Esophagus squamous epithelium (tissue), 5 donors: ENCODE measurements at places on chromosomes 2 and 18.

GRCh38 chr2:222893716-222894115, 32.9 kb downstream of the ACSL3 start:
- no peaks in the 10 kb centered on the region for H3K27me3 ChIP-seq
- no peak overlapping the region for H3K4me3 ChIP-seq
- DNase-seq = no peak
- H3K27ac ChIP-seq = no peak overlapping the region

- no peaks in the 10 kb centered on the region for H3K4me1 ChIP-seq
- peak overlapping the region; percentile 51 for H3K27ac ChIP-seq
- no peak for DNase-seq
- H3K36me3 ChIP-seq = no peaks in the 10 kb centered on the region
- H3K27me3 ChIP-seq = no peaks in the 10 kb centered on the region
- H3K4me3 ChIP-seq = no peak overlapping the region
Observed at GRCh38 chr2:30421026-30421603, 25.9 kb upstream of the LCLAT1 start.

DNA sequence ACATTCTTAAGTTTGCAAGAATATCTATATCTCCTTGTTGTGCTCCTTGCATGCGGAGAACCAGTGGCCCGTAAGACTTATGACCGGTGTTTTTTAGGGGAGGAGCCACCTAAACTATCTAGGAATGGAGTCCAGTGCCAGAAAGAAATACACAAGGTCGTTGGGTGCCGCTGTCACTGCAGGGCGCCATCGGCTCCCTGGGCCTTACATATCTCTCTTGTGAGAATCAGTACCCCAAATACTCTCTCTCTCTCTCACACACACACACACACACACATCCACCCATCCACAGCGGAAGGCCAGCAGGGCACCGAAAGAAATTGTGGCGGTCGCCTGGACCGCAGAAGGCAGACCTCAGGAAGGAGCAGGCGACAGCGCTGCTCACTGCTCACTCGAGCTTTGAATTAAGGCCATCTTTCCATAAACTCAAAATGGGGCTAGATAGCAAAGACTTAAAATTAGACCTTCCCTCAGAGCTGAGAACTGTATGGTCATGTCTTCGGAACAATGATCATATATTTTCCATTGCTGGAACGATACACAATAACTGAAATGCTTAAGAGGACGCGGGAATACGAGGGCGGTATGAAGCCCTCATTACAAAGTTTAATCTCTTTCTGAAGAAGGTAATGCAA, 10.4 kb downstream of the NR4A2 start:
- no peak overlapping the region for H3K27ac ChIP-seq
- peaks cover 26% of the 10 kb centered on the region for H3K36me3 ChIP-seq
- H3K4me1 ChIP-seq = peaks cover 3% of the 10 kb centered on the region
- H3K4me3 ChIP-seq = peak overlapping the region; percentile 37
- no peaks in the 10 kb centered on the region for H3K27me3 ChIP-seq
- no peak for DNase-seq

- no peak overlapping the region for H3K27ac ChIP-seq
- H3K4me3 ChIP-seq = no peak overlapping the region
- H3K4me1 ChIP-seq = no peaks in the 10 kb centered on the region
- no peak for DNase-seq
- no peaks in the 10 kb centered on the region for H3K36me3 ChIP-seq
Observed at GRCh38 chr18:48997985-48998831, 47.4 kb upstream of the SMAD7 start.

DNA sequence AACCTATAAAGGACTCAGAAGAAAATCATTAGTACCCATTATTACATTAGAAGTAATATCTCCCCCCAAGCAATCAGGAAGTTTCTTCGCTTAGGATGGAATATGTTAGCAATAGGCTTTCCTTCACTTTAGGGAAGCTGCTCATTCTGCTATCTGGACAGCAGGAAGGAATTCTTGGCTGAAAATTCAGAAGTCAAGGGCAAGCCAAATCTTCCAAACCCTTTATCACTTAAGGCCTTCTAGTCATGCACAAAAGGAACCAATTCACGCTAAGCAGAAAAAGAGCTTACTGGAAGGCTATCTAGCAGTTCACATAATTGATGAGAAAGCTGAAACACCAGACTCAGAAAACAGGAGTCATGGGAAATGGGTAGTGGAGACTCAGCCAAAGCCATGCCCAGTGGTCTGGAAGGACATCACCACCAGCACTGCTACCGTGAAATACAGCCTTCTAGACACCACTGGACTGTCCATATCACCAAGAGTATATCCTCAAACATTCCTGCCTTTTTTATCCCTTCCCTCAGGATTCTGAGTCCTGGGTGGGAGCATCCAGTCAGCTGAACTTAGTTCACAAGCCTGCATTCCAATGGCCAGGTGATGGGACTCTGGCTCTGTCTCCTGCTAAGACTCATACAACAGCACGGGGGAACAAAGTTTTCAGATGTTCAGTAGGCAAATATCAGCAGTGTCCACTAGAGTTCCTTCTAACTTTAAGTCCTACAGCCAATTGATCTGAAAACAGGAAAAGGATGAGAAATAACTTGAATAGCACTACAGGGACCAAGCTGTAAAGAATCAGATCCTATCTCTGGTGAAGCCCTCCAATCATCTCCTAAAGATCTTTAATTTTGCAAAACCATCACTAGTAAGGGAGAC, 14.8 kb upstream of the ADAM17 start:
- no peak for DNase-seq
- no peaks in the 10 kb centered on the region for H3K4me1 ChIP-seq
- H3K27ac ChIP-seq = no peak overlapping the region
- no peaks in the 10 kb centered on the region for H3K36me3 ChIP-seq
- no peak overlapping the region for H3K4me3 ChIP-seq
- no peaks in the 10 kb centered on the region for H3K27me3 ChIP-seq

DNA sequence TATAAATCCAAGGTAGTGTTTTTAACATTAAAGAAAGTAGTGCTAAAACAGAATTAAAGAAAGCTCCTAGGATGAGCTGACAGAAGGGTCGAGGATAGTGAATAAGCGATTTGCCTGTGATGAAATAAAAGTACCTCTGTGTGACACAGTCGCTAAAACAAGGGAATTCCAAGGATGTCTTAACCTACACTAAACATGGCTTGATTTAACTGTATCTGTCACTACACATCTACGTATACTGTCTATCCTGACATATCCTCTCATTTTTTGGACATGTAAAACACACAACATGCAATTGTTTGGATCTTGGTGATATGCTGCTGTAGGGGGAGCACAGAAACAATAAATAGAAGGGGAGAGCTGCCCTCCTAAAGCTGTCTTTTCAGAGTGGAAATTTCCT, 580.8 kb upstream of the SLC8A1 start:
- no peak for DNase-seq
- no peaks in the 10 kb centered on the region for H3K27me3 ChIP-seq
- H3K27ac ChIP-seq = no peak overlapping the region
- no peak overlapping the region for H3K4me3 ChIP-seq

DNA sequence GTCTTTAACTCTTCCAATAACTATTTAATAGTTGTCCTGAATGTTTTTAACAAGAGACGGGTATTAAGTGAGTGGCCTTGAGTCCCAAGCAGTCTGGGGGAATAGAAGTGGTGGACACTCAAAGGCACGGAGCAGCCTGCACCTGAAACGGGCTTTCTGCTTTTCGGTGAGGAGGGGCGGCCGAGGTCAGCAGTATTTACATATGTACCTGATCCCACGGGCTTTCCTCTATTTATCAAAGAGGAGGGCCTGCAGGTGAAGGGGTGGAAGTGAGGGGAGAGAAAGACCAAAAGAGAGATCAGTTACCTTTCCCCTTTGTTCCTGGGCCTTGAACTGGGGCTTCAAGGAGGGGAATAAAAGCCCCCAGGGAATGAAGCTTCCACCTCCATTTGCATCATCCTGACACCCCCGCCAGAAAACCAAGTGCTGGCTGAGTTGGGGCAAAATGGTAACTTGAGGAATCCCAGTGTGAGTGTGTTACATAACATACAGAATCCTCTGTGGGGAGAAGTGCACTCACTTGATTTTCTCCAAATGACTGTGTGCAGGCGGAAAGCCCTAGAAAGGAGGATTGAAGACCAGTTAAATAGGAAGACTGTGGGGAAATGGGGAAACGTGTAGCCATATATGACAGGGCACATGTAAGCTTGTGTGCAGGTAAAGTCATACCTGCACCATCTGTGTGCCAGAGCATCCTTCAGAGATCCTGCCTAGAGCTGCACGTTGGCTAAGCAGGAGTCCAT, 12.4 kb downstream of the POU3F3 start:
- no peak overlapping the region for H3K4me3 ChIP-seq
- H3K27ac ChIP-seq = no peak overlapping the region
- peaks cover 30% of the 10 kb centered on the region for H3K4me1 ChIP-seq
- H3K36me3 ChIP-seq = no peaks in the 10 kb centered on the region
- DNase-seq = no peak
- H3K27me3 ChIP-seq = peaks cover 32% of the 10 kb centered on the region

- H3K4me3 ChIP-seq = no peak overlapping the region
- no peaks in the 10 kb centered on the region for H3K27me3 ChIP-seq
- no peaks in the 10 kb centered on the region for H3K4me1 ChIP-seq
- DNase-seq = no peak
- H3K36me3 ChIP-seq = no peaks in the 10 kb centered on the region
- no peak overlapping the region for H3K27ac ChIP-seq
Observed at GRCh38 chr2:144217853-144218633, 301.9 kb downstream of the ZEB2 start.

- H3K27ac ChIP-seq = no peak overlapping the region
- DNase-seq = no peak
- no peak overlapping the region for H3K4me3 ChIP-seq
- no peaks in the 10 kb centered on the region for H3K4me1 ChIP-seq
- no peaks in the 10 kb centered on the region for H3K27me3 ChIP-seq
Observed at GRCh38 chr2:81283081-81283480, 978.5 kb upstream of the LRRTM1 start.

DNA sequence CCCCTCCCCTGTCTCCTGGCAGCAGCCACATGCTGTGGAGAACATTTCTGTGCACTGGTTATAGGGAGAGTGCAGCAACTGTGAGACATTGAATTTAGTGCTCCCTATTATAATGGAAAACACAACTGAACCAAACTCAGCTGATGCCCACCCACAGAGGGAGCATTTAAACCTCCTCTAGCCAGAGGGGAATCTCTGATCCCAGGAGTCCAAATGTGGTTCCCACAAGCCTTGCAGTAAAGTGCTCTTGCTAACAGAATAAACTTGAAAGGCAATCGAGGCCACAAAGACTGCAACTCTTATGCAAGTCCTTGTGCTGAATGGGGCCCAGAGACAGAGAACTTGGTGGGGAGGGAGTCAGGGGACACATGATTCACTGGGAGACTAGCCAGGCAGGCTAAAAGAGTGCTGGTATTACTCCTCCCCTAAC, 638.8 kb upstream of the VRK2 start:
- H3K27me3 ChIP-seq = no peaks in the 10 kb centered on the region
- H3K4me1 ChIP-seq = no peaks in the 10 kb centered on the region
- no peak for DNase-seq
- no peaks in the 10 kb centered on the region for H3K36me3 ChIP-seq

DNA sequence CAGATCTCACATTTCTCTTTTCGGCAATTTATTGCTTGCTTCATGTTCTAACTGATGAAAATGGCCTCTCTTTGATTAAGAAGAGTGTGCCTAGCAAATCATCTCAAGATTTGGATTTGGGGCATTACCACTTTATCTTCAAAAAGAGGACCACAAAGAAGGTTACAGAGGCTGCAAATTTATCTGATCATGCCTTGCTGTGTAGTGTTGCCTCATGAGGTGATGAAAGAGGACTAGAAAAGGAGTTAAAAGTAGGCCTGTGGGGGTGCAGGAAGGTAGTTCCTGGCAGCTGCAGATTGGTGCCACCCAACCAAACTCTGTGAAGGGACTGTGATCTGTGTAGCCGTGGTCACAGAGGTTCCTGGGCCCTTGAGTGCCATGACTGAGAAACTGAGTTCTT, 69.2 kb downstream of the PRELID3A start:
- no peak for DNase-seq
- H3K4me3 ChIP-seq = no peak overlapping the region
- peaks cover 12% of the 10 kb centered on the region for H3K4me1 ChIP-seq
- H3K27me3 ChIP-seq = no peaks in the 10 kb centered on the region
- no peaks in the 10 kb centered on the region for H3K36me3 ChIP-seq

GRCh38 chr2:227890495-227891079, 19.2 kb downstream of the DAW1 start:
- H3K4me3 ChIP-seq = no peak overlapping the region
- no peak for DNase-seq
- no peaks in the 10 kb centered on the region for H3K4me1 ChIP-seq
- H3K27me3 ChIP-seq = no peaks in the 10 kb centered on the region

DNA sequence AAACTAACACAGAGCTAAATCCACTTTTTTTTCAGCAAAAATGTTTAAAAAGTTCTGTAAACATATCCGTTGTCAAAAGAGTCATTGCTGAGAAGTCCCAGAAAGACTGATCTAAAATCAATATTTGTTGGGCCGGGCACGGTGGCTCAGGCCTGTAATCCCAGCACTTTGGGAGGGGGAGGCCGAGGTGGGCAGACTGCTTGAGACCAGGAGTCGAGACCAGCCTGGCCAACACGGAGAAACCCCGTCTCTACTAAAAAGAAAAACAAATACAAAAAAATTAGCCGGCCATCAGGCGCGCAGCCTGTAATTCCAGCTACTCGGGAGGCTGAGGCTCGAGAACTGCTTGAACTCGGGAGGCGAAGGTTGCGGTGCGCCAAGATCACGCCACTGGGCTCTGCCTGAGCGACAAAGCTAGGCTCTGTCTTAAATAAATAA, 1.4 kb downstream of the OLA1 start:
- peaks cover 36% of the 10 kb centered on the region for H3K36me3 ChIP-seq
- no peak for DNase-seq
- no peaks in the 10 kb centered on the region for H3K27me3 ChIP-seq
- no peak overlapping the region for H3K4me3 ChIP-seq
- no peak overlapping the region for H3K27ac ChIP-seq
- peaks cover 40% of the 10 kb centered on the region for H3K4me1 ChIP-seq

- no peaks in the 10 kb centered on the region for H3K4me1 ChIP-seq
- H3K36me3 ChIP-seq = no peaks in the 10 kb centered on the region
- DNase-seq = no peak
- no peaks in the 10 kb centered on the region for H3K27me3 ChIP-seq
- H3K27ac ChIP-seq = no peak overlapping the region
Observed at GRCh38 chr2:133498662-133499585, 69.3 kb downstream of the NCKAP5 start.

DNA sequence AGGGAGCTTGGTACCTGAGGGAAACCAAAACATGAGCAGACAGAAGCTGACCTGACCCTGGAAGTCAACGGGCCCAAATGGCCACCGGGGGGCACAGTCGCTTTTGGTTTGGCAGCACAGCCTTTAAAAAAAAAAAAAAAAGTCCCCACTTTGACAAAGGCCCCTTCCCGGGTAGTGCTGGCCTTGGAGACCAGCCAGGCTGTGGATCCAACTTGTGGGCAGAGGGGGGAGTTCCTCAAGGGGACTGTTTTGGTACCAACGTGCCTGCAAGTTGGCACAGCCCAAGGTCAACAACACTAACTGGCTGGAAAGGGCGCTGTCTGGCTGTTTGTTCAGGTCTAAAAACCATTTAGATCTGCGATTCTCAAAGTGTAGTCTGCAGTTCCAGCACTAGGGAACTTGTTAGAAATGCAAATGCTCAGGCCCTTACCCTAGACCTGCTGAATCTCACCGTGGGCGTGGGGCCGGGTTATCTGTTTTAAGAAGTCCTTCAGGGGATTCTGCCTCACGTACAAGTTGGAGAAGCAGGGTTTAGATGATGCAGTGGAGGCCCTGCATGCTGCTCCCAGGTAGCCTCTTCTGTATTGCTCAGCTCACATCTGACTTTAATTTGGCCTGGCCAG, 83.0 kb downstream of the LPIN1 start:
- no peaks in the 10 kb centered on the region for H3K27me3 ChIP-seq
- peak; percentile 7 for DNase-seq
- H3K27ac ChIP-seq = peak overlapping the region; percentile 74
- H3K4me1 ChIP-seq = peaks cover 36% of the 10 kb centered on the region
- H3K4me3 ChIP-seq = peak overlapping the region; percentile 29
- no peaks in the 10 kb centered on the region for H3K36me3 ChIP-seq
